T-helper 9 cell (primary cell): ENCODE measurements at places on chromosomes 13 and 19.

GRCh38 chr19:14110650-14111049 is 6.9 kb downstream of the PRKACA start:
- DNase-seq = no peak

DNA sequence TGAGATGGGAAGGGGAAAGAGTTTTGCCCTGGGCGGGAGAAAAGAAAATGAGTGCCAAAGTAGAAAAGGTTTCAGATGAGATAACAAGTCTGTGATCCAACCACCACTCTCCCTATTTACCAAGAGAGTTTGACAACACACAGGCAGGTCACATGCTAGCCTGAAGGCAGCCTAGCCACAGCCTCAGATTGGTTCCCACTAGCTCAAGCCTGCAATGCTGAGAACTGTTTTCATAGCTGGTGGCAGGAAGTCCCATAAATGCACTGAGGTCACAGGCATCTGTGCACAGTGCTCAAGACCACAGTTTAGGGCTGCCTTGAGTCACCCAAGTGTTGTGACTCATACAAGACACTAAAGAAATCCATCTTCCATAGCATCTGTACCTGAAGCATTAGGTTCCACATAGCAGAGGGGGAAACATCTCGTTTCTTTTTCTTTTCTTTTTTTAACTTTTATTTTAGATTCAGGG is 18.5 kb upstream of the POP4 start:
- DNase-seq = no peak

DNA sequence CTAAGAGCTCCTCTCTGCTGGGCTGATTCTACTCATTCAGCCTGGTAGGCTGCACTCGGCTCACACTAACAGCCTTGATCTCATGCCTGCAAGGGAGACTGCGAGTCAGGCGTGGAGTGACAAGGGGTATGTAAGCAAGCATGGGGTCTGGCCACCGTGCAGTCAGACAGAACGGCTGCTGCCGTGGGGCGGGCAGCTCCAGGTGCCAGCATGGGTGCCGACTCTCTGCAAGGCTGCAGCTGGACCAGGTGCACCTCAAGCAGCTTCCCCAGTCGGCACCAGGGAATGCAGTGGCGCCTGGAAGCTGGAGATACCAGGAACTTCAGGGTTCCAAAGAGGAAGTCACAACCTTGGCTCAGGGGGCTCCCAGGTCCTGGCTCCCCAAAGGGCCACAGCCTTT is 892.3 kb downstream of the OLFM4 start:
- no peak for DNase-seq

DNA sequence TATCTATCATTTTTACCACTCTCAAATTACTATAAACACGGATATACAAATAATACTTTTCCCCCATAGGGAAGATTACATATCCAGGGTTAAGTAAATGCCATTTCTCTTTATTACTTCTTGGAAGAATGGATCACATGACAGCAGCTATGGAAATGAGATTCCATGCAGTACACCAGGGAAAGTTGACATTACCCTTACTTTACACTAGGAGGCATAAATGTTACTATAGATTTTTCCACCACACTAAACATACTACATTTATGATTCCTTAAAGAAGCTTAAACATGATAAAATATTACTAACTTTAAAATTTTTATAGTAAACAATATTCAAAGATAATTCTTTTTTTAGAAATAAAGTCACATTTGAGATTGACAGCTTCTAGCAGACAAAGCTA is 611.4 kb downstream of the PCDH9 start:
- no peak for DNase-seq

DNA sequence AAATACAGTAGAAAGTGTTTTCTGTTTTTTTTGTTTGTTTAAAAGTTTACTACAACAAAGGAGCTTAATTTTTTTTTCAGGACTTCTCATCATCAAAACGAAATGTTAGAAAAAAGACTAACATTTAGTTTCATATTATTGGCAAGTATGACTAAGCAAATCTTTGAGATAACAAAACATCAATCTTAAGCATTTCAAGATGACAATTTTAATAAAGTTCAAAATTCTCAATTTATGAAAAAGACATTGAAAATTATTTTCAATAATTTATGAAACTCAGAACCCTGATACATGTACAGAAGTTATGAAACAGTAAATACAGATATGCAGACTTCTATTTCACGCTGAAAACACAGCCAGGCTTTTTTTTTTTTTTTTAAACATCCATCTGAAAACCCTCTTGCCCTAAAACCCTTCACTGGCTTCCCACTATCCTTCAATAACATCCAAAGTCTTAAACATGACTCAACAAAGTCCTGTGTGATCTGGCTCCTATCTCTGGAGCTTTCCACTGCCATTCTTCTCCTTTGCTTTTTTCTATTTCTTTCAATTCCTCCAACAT is 3.9 kb downstream of the RBM26 start:
- DNase-seq = no peak

DNA sequence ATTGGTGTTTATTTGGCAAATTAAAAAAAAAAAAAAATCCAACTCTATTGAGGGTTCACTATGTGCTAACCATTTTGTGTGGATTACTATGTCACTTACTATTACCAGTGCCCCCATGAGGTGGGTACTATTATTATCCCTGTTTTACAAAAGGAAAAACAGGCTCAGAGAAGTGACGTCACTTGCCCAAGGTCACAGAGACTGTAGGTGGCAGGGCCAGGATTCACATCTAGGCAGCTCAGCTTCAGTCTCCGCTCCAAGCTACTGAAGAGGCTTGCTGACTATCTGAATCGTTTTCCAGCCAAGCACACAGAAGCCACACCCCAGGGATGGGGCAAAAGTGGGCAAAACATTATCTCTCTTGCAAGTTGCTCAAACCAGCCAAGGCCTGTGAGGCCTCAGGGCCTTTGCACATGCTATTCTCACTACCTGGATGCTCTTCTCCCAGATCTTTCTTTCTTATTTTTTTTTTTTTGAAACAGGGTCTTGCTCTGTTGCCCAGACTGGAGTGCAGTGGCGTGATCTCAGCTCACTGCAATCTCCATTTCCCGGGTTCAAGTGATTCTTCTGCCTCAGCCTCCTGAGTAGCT is 4.8 kb upstream of the ANGPTL8 start:
- no peak for DNase-seq

GRCh38 chr13:24220086-24220703 is 59.7 kb downstream of the SPATA13 start:
- DNase-seq = peak; percentile 28

DNA sequence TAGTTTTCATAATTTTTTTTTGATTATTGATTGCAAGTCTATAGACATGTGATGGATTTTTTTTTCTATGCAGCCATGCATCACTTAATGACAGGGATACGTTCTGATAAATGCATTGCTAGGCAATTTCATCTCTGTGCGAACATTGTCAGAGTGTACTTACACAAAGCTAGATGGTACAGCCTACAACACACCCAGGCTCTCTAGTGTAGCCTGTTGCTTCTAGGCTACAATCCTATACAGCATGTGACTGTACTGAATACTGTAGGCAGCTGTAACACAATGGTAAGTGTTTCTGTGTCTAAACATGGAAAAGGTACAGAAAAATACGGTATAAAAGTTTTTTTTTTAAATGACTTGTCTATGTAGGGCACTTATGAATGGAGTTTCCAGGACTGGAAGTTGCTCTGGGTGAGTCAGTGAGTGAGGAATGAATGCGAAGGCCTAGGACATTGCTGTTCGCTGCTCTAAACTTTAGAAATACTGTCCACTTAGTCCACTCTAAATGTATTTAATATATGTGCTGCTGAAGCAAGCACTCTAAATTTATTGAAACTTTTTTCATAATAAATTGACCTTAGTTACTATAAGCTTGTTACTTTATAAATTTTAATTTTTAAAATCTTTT is 20.3 kb downstream of the SPATA13 start:
- no peak for DNase-seq

DNA sequence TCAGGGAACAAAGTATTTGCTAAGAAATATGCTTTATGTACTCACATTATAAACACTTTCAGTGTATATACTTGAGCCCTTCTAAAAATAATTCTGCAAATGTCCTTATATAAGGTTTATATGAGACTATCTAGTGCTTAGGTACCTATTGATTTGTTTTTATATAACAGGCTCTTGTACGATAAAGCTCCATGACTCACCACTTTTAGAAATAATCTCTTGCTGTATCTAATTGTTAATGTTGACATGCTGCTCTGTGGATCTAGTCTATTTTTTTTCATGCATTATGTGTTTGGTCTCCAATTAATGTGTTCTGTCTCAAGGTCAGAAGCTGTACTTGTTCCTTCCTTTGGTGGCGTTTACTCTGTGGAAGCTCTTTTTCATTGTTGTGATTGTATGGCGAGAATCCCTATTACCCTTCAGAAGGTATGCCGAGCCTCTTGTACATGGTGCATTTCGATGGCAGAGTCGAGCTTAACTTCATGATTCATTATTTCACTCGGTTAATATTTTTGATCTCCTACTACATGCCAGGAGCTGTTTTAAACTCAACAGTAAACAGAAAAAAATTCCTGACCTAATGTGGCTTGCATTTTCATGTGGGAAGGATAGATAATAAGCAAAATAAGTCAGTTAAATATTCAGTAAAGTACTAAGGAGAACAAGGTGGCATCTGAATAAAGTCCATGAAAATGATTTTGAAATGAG is 361.6 kb downstream of the COG6 start:
- DNase-seq = no peak

DNA sequence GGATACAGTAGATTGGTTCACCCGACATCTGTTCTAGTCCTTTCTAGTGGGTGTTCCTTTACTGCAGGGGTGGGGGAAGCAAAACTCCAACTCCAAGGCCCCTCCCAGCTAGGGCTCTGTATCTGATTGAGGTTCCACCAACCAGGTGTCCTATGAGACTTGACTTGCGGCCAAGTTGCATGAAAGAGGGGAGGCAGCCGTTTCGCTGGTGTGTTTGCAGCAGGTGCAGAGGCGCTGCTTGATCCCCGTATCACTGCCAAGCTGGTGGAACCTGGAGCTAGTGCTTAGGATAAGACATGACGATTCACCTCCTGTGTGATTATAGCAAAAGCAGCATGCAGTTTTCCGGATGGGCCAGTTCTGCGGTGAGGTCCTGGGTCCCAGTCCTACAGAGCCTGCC is 338.2 kb downstream of the UQCRFS1 start:
- no peak for DNase-seq

DNA sequence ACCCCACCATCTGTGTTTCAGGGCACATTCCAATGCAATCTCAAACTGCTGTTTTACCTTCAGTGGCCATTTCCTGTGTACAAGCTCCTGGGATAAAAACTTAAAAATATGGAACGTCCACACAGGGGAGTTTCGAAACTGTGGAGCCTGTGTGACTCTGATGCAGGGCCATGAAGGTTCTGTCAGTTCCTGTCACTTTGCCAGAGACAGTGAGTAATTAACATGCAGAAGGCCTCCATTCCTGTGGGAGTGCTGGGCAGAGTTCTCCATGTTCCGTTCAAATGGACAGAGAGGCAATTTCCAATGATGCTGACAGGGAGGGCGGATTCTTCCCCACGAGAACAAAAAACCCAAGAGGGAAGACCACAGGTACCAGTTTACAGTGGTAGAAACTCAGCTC is 24.4 kb downstream of the WDR88 start:
- DNase-seq = no peak

DNA sequence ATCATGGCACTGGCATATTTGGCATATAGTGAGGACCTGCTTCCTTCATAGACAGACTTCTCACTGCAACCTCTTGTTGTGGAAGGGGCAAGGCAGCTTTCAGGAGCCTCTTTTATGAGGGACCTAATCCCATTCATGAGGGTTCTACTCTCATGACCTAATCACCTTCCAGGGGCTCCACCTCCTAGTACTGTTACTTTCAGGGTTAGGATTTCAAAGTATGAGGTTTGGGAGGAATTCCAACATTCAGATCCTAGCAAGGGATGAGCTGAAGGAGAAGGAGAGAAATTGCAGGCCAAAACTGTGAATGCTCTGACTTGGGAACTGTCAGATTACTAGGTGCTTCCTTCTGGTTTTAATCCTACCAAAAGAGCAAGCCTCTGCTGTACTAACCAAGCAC is 87.8 kb downstream of the LMO7 start:
- no peak for DNase-seq

- no peak for DNase-seq
Observed at GRCh38 chr13:80036845-80037504, 304.0 kb downstream of the SPRY2 start.

GRCh38 chr19:19087676-19088075 is 23.9 kb downstream of the SLC25A42 start:
- no peak for DNase-seq

DNA sequence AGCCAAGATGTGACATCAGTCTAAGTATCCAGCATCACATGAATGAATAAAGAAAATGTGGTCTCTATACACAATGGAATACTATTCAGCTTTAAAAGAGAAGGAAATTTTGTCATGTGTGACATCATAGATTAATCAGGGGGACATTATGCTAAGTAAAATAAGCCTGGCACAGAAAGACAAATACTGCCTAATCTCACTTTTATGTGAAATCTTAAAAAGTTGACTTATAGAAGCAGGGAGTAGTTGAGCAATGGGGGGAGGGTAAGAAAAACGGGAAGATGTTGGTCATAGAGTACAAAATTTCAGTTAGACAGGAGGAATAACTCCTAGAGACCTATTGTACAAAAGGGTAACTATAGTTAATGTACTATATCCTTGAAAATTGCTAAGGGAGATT is 10.4 kb upstream of the LCP1 start:
- no peak for DNase-seq

DNA sequence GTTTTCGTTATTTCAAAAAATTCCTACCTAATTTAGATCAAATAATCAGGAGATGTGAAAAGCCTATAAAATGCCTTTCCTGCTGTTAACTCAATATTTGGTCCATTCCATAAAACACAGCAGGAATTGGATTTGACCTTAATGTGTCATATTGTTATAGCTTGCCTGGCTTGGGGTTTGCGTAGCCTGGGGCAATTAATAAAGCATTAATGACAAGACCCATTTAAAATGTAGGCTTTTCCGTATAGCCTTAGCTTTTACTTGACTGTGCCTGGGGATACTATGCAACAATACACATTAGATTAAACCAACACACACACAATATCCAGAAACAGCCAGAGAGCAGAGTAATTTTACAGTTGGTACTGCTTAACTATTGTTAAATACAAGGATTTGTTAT is 117.2 kb upstream of the MAB21L1 start:
- DNase-seq = no peak

DNA sequence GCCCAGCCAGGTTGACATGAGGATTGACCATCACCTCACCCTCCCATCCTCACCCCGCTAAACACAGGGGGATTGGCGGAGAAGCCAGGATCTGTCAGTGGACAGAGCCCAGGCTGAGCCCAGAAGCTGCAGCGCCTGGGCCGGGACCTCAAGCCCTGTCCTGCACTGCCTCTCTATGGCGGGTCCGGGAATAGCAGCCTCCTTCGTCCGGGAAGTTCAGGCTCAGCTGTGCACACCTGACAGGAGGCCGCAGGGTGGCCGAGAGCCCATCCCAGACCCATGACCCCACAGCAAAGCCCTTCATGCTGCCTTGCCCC is 67.8 kb downstream of the SPACA7 start:
- no peak for DNase-seq

GRCh38 chr13:19817510-19818158 is 34.9 kb upstream of the PSPC1 start:
- DNase-seq = no peak

- no peak for DNase-seq
Observed at GRCh38 chr13:77544355-77544754, 8.8 kb downstream of the SCEL start.
